Epithelial cell of proximal tubule (primary cell): ENCODE measurements at places on chromosomes 11 and 22. TPM values are rescaled to one million over a fixed set of nuclear protein-coding genes. Genes with fewer than 3 reads are reported as not detected.

Gene C11orf52
- total RNA-seq, result 4.0 and 5.0 TPM in 2 replicates

Gene PHF21A
- total RNA-seq, result 5.8 and 11.6 TPM in 2 replicates

Gene SLC25A17
- 16.3 and 29.6 TPM in 2 replicates for total RNA-seq

Gene ISX
- not detected in 2 replicates for total RNA-seq

Gene KCNA4
- total RNA-seq, result not detected in 2 replicates

Gene GVQW3
- total RNA-seq, result 0.87 and 7.0 TPM in 2 replicates

Gene SPON1
- 20.5 and 22.4 TPM in 2 replicates for total RNA-seq

Gene ZNF214
- 1.1 and 1.5 TPM in 2 replicates for total RNA-seq

Gene MIAT
- total RNA-seq, result 0.12 and 0.14 TPM in 2 replicates

Gene ANGPTL5
- total RNA-seq, result not detected in 2 replicates

Gene CCDC87
- total RNA-seq, result 0.14 and 0.52 TPM in 2 replicates

DNA sequence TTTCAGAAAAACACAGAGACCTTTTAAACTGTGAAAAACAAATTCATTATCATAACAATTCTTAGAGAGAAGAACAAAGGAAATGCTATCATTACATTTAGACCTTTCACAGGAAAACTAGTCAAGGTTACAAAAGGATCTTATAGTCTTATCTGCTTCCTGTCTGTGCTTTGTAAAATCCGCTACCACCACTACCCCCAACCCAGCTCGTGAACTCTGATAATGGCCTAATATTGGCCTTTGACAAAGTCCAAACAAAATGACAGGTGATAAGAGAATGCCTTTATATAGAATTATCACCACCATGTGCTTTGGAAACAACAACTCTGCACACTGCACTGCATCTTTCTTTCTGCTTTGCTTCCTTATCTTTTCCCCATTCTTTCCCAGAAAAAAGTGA lies 272.5 kb downstream of the SBF2 start:
- no peak for DNase-seq

DNA sequence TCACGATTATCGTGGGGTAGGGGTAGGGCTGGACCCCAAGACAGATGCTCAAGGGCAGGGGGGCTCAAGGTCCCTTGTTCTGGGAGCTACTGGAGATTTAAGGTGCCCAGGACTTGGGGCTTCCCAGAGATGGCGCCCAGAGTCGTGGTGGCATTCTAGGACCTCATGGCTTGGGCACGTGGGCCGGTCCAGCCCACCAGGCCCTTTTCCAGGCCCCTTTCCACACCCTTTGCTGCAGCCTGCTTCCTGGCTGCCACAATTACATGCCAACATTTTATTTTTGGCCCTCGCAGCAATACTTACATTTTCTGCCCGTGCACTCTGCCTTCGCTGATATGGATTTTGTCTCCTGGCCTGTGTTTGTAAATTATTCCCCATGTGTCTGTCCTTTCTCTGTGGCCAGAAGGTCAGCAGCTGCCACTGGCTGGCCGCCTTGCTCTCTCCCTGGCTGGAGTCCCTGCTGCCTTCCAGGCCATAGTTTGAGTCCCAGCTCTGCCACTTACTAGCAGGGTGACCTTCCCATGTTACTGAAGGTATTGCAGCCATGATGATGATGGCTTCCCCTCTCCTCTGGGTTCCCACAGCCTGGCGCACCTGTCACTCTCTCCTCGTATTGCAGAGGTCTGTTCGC lies 11.2 kb downstream of the MB start:
- no peak for DNase-seq

DNA sequence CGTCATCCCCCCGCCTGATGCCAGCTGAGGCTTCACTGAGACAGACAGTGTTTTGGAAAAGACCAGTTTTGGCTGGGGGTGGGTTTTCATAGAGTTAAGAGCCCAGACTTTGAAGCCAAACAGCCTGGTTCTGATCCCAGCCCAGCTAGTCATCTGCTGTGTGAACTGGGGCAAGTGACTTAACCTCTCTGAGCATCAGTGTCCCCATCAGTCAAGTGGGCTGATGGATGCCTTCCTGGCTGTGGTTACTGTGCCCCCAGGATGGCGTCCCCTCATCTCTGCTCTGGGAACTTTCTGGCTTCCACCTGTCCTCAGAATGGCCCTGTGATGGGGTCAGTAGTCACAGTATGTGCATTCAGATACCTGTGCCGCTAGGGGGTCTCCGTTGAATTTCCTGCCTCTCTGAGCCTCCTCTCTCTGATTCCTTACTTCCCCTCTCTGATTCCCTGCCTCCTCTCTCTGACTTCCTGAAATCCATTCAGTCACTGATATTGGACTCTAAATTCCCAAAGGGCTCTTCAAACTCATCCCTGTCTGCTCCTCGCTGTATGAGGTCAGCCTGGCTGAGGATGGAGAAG lies 2.4 kb downstream of the RASD2 start:
- DNase-seq, result no peak

DNA sequence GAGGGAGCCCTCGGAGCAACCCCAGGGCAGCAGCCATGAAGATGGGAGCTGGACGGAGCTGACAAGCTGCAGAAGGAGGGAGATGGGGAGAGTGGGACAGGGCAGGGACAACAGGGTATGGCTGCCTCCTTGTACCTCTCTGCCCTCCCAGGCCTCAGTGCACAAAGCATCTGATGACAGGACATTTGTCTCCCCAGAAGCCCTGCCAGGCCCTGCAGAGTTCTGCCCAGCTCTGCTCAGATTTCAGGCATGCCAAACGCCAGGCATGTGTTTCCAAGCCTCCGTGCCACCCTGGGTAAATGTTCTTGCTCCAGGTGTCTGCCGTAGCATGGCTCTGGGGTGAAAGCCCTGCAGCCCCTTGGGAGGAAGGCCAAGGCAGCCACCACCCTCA lies 1.1 kb upstream of the IFITM10 start:
- no peak for DNase-seq

DNA sequence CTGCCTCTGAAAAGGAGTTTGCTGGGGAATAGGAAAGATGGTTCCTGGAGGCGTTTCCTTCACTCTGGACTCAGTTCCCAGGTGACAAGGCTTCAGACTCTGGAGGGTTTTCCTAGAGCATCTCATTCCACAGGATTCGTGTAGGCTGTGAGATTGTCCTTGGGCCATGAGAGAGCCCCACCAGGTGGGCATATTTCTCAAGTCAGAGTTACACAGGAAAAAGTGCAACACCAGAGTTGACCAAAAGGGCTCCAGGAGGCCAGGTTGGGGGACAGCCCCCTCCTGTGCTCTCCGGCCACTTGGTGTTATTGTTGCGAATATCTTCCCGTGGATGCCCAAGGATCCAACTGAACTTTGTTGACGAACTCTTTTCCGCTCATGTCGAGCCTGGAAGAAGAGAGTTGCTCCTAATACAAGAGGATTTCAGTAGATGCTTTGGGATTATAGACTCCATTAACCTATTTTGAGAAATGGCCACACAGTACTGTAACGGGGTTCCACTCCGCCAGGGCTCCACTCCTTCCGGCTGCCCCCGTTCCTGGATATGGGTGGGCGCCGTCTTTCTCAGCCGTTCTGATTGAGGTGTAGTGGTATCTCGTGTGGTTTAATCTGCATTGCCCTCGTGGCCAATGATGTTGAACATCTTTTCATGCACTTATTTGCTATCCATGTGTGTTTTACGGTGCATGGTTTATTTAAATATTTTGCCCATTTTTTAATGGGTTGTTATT lies 580.3 kb downstream of the BRD1 start:
- DNase-seq, result no peak

DNA sequence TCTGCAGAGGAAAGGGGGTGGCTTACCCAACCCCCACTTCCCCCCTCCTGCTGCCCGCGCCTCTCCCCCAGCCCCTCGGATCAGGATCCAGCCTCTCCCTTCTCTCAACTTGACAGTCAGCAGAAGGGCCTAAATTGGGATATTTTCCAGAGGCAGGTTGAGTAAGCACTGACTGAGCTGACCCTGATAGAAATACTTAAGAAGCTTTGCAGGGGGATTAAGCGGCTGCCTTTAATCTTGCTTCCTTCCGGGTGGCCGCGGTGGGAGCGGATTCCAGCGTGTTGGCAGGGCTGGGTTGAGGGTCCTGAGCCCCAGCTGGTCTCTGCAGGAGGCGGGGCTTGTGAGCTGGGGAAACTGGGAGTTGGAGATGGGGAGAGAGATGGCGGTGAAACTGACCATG lies 445.2 kb downstream of the NTM start:
- no peak for DNase-seq

DNA sequence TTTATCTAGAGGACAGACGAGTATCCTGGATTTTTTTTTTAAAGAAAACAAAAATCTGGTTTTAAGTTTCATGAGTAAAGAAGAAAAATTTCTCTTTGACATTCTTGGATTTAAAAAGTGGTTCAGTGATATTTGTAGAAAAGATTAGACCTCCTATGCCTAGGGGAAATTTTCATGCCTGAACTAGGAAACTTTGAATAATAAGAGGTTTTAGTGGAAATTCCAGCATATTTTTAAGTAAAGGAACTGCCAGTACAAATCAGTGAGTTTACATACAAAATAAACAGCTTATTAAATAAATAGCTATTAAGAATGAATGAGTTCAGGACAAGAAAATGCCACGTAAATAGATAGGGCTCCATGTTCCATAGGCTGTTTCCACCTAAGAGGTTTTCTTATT lies 17.5 kb downstream of the JAM3 start:
- DNase-seq, result no peak

DNA sequence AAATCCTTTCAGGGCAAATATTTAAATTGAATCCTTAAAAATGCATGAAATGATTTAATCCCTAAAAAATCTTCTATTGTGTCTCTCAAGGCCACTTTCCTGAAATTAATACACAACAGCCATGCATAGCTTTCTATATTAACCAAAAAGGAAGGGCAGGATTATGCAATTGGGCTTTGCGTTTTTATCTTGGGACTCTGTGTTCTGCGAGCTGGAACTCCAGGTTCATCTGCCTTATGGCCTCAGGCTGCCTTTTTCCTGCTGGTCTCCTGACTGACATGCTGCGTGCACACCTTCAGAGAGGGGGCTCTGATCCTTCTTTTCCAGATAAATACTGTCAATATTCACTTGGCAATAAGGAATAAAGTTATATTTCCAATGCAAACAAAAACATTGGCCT lies 141.7 kb upstream of the GRIA4 start:
- DNase-seq, result no peak

- DNase-seq, result no peak
These were observed 57.5 kb downstream of the SEZ6L start for GRCh38 chr22:26226538-26227297.

GRCh38 chr22:26912655-26913345 lies 255.4 kb downstream of the MIAT start:
- no peak for DNase-seq

DNA sequence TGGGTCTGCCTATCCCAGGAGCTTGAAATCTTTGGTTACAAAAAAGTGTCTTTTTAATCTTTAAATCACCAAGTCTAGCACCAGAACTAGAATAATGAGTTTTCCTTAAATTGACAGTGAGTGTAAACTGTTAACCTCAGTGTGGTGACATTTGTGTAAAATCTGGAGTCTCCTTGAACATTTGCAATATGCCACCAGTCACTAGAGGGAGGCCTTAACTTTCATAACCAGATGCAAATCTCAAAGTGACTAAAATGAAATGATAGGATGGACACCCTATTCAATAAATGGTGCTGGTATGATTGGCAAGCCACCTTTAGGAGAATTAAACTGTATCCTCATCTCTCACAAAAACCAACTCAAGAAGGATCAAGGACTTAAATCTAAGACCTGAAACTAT lies 8.3 kb upstream of the SCGB1D2 start:
- no peak for DNase-seq

DNA sequence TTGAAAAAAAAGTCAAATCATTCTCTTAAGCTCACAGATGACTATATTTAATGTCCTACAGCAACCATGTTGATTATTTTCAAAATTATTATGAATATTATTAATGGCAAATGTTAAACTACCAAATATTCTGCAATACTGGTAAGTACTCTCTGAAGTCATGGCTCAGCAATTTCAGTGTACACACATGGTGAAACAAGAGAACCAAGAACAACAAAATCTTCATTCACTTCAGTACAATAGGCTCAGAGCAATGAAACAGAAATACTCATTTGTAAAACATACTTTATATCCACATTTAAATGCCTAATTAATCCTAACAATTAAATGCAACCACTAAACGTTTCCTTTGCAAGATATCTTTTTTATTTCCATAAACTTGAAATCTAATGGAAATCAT lies 347.2 kb downstream of the TTC28 start:
- DNase-seq, result no peak

- DNase-seq, result no peak
These were observed 26.2 kb downstream of the TRIM66 start for GRCh38 chr11:8656291-8656690.

DNA sequence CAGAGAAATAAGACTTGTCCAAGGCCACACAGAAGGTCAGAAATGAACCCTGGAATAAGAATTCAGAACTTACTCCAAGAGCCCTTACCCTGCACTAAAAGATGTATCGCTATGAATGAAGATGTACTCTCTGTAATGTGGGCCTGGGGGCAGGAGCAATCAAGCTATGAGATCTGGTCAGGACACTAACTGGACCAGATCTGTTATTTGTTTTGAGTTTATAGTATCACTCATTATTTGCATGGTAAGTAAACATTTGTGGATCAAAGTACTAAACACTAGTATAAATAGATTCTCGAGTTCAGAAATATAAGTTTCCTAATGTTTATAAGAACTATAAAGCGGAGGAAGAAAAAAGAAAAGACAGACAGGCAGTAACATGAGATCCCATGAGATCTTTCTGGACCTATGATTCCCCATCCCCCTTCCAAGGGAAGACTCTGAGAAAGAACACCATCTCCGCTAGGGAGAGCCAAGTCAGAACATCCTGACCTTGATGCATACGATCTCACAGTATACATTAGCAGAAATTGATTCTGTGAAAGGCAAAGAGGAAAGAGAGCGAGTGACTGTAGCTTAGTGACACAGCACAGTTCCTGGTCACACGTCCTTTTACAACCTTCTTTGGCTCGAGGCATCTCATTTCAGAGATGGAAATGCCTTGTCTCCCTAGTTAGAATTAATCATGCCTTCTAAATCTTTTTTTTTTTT lies 71.2 kb downstream of the USP35 start:
- DNase-seq, result no peak

- DNase-seq, result no peak
These were observed 219.6 kb downstream of the C11orf87 start for GRCh38 chr11:109641549-109641948.
